ENCODE measurements at places on chromosomes 5 and 9. TPM values are rescaled to one million over a fixed set of nuclear protein-coding genes. Genes with fewer than 3 reads are reported as not detected.

Gene PKD2L2
- not detected for total RNA-seq

Gene CXCL14
- 45.3 TPM for total RNA-seq

Gene HARS1
- 68.6 TPM for total RNA-seq

Gene CDO1
- 36.0 TPM for total RNA-seq

Gene FOXD4L4
- not detected for total RNA-seq

Gene ST8SIA4
- 15.6 TPM for total RNA-seq

DNA sequence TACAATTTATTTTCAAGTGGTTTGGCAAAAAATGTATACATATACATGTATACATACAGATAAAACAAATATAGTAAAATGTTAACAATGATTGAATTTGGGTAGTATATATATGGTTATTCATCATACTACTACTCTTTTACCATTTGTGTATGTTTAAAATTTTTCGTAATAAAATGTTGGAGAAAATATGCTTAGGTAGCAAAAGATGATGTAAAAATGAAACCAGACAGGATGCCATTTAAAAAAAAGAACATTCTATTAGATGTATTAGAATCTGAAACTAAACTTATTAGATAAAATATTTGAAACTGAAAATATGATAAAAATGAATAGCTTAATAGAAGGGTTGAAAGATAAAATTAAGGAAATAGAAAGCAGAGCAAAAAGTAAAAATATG lies 144.9 kb upstream of the FER start:
- no peaks in the 10 kb centered on the region for H3K27me3 ChIP-seq
- H3K4me3 ChIP-seq, result no peak overlapping the region
- no peaks in the 10 kb centered on the region for H3K4me1 ChIP-seq
- DNase-seq, result no peak

- H3K36me3 ChIP-seq, result no peaks in the 10 kb centered on the region
- no peak overlapping the region for H3K27ac ChIP-seq
- no peak for DNase-seq
- no peak overlapping the region for H3K4me3 ChIP-seq
- no peaks in the 10 kb centered on the region for H3K27me3 ChIP-seq
- H3K4me1 ChIP-seq, result no peaks in the 10 kb centered on the region
These were observed 70.3 kb upstream of the VCAN start for GRCh38 chr5:83401122-83401731.

GRCh38 chr5:149990518-149991376 lies 9.7 kb downstream of the TIGD6 start:
- no peak overlapping the region for H3K27ac ChIP-seq
- H3K36me3 ChIP-seq, result no peaks in the 10 kb centered on the region
- peak; percentile 88 for DNase-seq
- peaks cover 2% of the 10 kb centered on the region for H3K4me1 ChIP-seq
- H3K4me3 ChIP-seq, result no peak overlapping the region

DNA sequence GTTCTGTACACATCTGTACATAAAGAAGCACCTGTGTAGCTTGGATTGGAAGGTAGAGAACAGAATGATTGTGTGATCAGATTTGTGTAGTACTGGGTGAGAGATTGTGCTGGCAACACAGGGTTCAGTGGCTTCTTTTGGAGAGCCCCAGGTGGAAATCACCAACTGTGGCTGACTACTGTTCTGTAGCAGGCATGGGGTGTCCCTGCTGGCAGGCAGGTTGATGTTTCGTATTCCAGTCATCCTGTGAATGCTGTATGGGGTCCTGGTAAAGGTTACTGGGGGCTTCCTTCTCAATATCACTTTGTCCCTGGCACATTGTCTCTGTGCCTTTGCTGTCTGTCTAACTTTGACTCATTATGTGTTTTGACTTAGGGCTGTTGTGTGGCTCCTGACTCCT lies 5.3 kb downstream of the ASPN start:
- H3K27me3 ChIP-seq, result no peaks in the 10 kb centered on the region
- H3K4me3 ChIP-seq, result no peak overlapping the region
- H3K27ac ChIP-seq, result peak overlapping the region; percentile 26
- peaks cover 15% of the 10 kb centered on the region for H3K36me3 ChIP-seq
- H3K4me1 ChIP-seq, result peaks cover 24% of the 10 kb centered on the region
- DNase-seq, result no peak

- no peaks in the 10 kb centered on the region for H3K27me3 ChIP-seq
- no peak overlapping the region for H3K4me3 ChIP-seq
- H3K36me3 ChIP-seq, result no peaks in the 10 kb centered on the region
These were observed 35.9 kb upstream of the PTGS1 start for GRCh38 chr9:122334916-122335315.

GRCh38 chr5:431711-432050 lies 11.3 kb upstream of the EXOC3 start:
- no peak overlapping the region for H3K4me3 ChIP-seq
- no peaks in the 10 kb centered on the region for H3K27me3 ChIP-seq
- no peaks in the 10 kb centered on the region for H3K36me3 ChIP-seq
- H3K4me1 ChIP-seq, result no peaks in the 10 kb centered on the region
- no peak for DNase-seq

DNA sequence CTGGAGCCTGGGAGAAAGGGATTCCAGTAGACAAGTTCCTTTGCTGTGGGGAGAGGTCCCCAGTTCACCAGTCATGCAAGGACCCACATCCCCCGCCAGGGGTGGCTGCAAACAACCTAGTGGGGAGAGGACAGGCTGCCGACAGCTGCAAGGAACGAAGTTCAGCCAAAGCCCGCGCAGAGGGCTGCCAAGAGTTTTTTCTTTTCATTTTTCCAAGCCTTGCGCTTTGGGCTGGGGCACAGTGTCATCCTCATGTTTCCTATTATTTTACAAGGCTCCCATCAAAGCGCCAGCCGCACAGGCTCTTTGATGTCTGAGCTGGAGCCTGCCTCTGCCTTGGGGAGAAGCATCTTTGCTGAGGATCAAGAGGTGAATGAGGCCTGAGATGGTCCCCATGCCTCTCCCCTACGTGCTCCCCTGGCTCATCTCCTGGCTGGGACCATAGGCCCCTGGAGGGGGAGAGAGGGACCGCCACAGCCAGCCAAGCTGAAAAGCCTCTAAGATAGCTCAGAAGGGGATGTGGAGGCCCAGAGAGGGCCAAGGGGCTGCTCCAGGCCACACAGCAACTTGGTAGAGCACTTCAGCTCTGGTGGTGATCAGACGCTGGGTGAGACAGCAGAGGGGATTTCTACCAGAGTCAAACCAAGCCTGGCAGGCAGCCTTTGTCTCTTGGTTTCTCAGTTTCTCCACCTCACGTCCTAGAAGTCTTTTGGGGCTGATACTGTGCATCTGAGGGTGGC lies 50.4 kb upstream of the SYNPO start:
- peak overlapping the region; percentile 58 for H3K27ac ChIP-seq
- peaks cover 14% of the 10 kb centered on the region for H3K4me1 ChIP-seq
- DNase-seq, result peak; percentile 11
- H3K4me3 ChIP-seq, result peak overlapping the region; percentile 4
- H3K36me3 ChIP-seq, result no peaks in the 10 kb centered on the region

GRCh38 chr9:135246248-135247205 lies 159.1 kb downstream of the OLFM1 start:
- no peak overlapping the region for H3K4me3 ChIP-seq
- no peaks in the 10 kb centered on the region for H3K4me1 ChIP-seq
- H3K36me3 ChIP-seq, result no peaks in the 10 kb centered on the region
- H3K27me3 ChIP-seq, result no peaks in the 10 kb centered on the region
- DNase-seq, result no peak

All from ascending aorta (tissue), 2 donors.